ENCODE measurements at places on chromosomes 7 and 10.
A peak's percentile ranks its signal among the peaks of the same experiment; 100 is the strongest.

- H3K27me3 ChIP-seq, result no peaks in the 10 kb centered on the region
- no peak for DNase-seq
- no peaks in the 10 kb centered on the region for H3K4me1 ChIP-seq
- no peak overlapping the region for H3K4me3 ChIP-seq
- no peaks in the 10 kb centered on the region for H3K36me3 ChIP-seq
- no peak overlapping the region for H3K27ac ChIP-seq
Observed at GRCh38 chr7:57404967-57405421, 45.0 kb upstream of the ZNF716 start.

DNA sequence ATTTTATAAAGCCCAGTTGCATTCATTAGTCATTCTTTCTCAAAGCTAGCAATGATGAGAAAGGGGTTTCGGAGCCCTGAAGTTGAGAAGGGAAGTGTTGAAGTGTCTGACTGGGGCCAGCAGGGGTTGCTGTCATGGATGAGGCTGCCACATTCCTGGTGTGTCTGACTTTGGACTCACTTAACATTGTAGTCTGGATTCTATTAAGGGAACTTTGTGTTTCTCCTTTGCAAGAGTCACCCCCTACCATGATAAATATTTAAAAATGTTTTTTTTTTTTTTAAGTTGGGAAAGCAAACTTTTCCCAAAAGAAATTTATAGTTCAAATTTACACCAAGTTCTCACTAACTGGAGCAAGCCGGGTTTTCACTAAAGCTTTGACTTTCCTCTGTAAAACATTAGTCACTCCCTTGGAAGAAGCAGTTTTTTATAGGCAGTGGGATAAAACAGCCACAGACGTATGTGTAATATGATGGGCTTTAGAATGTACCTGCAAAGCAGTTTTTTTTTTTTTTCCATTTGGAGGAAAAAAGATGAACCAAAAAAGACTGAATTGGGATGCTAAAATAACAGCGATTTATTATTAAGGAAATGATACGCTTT lies 243.6 kb downstream of the TWIST1 start:
- peaks cover 6% of the 10 kb centered on the region for H3K36me3 ChIP-seq
- H3K4me1 ChIP-seq, result no peaks in the 10 kb centered on the region
- DNase-seq, result peak; percentile 16
- H3K27ac ChIP-seq, result no peak overlapping the region

DNA sequence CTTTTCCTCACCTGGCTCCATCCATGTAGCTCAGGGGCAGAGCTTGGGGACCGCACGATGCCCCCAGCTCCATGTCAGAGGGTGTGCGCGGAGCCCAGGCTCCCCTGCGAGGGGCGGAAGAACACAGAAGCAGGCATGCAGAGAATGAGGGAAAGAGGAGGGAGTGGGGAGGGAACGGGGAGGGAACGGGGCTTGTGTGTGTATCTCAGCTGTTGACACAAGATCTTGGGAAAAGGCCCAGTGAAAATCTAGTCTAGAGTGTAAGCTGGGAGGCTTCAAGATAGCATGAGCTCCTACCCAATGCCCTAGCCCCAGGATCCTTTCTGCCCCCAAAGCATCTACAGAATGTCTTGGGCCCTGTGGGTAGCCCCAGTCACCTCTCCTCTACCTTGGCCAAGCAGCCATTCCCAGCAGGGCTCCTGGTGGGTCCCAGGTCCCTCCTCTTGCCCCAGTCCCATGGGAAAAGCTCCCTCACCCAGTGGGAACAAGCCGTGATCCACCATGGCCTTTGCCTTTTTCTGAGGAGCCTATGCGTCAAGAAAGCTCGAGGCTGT lies 25.1 kb upstream of the NDST2 start:
- H3K36me3 ChIP-seq, result peaks cover 11% of the 10 kb centered on the region
- H3K27me3 ChIP-seq, result no peaks in the 10 kb centered on the region
- peaks cover 33% of the 10 kb centered on the region for H3K4me1 ChIP-seq

DNA sequence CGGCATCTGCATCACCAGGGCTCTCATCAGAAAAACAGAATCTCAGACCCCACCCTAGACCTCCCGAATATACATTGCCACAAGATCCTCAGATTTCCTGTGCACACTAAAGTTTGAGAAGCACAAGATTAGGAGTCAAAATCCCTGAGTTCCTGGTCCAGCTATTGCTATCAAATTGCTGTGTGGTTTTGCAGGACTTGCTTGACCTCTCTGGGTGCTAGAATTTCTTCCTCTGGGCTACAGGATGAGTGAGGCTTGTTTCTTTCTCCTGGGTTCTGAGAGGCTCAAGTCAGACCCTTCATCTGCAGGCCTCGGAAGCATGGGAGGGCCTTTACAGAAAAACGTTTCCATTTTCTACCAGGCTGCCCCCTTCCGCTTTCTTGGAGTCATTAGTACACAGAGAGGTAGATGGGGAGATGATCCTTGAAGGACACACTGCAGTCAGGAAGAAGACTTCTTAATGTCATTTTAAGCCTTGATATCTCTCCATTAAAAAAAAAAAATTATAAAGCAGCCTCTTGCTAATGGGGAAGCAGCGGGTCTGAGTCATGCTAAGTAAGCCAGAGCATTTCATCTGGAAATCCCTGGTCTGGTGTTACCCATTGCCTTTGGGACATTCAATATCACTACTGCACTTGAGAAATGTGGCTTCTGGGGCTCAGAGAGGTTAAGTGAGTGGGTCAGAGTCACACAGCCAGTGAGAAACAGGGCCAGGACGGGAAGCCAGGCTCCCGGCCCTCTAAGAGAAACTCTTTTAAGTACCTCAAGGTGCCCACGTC lies 173.5 kb downstream of the KCNMA1 start:
- DNase-seq, result no peak
- H3K36me3 ChIP-seq, result no peaks in the 10 kb centered on the region
- peaks cover 17% of the 10 kb centered on the region for H3K4me1 ChIP-seq

DNA sequence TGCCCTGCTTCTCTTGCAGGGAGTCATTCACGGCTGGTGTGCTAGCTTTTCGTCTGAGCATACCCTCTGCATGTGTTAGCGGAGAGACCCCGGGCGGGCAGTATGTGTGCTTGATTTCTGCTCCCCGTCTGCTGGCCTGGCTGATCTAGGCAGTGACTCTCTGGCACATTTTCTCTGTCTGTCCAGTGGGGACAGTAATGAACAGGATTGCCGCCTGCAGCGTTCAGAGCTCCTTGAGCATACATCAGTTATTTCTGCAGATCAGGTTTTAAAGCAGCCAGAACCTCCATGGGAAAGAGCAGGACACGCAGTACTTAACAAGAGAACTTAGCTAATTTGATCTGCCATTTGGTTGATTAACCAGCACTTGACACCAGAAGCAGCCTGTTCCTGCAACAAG lies 242.5 kb downstream of the CELF2 start:
- no peaks in the 10 kb centered on the region for H3K36me3 ChIP-seq
- peaks cover 26% of the 10 kb centered on the region for H3K4me1 ChIP-seq
- no peak overlapping the region for H3K27ac ChIP-seq

Data from nephron progenitor cell (in vitro differentiated cells).